ENCODE measurements at places on chromosomes 16 and 17.

GRCh38 chr17:57879437-57880085 is 29.7 kb upstream of the MRPS23 start:
- DNase-seq = no peak

DNA sequence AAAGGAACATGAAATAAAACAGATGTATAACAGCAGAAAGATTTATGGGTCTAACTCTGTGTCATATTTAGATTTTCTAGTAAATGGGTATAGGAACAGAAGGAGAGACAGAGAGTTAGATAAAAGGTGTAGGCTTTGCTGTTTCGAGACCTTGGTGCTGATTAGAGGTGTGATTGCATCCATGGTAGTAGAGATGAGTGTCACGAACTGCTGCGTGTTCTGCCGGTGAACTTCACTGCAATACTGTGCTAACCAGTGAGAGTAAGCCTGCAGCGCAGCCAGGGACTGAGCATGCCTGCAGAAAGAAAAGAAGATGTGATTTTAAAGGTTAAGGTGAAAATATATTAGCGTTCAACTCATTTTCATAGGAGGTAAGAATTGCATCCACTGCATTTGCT is 53.7 kb upstream of the GSG1L start:
- DNase-seq = no peak

GRCh38 chr17:32780721-32781120 is 96.2 kb downstream of the MYO1D start:
- no peak for DNase-seq

DNA sequence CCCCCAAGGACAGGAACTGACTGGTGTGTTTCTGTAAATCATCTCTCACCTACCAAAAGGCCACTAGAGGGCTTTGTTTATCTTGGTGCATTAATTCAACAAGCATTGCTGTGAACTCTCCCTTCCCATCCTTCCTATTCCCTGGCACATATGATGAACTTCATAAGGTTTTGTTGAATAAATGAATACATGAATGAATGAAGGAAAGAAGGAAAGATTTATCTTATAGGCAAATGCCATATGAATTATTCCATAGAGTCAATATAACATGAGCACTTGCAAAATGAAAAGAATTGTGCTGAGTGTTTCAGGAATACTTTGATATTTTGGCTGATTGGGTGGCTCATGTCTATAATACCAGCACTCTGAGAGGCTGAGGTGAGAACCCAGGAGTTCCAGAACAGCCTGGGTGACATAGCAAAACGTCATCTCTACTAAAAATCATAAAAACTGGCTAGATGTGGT is 4.3 kb downstream of the SPDYE4 start:
- DNase-seq = no peak

- DNase-seq = no peak
These were observed 64.6 kb downstream of the MAP2K4 start for GRCh38 chr17:12085076-12085949.

DNA sequence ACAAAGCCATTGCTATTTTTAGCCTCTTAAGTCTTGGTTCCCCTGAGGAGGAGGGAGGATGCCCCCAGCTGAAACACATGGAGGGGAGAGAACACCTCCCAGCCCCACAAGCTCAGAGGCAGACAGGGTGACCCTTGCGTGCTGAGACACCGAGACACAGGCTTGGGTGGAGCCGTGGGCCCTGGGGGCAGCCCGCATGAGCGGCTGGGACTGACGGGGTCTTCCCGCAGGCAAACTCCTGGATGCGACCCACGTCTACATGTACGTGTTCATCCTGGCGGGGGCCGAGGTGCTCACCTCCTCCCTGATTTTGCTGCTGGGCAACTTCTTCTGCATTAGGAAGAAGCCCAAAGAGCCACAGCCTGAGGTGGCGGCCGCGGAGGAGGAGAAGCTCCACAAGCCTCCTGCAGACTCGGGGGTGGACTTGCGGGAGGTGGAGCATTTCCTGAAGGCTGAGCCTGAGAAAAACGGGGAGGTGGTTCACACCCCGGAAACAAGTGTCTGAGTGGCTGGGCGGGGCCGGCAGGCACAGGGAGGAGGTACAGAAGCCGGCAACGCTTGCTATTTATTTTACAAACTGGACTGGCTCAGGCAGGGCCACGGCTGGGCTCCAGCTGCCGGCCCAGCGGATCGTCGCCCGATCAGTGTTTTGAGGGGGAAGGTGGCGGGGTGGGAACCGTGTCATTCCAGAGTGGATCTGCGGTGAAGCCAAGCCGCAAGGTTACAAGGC is 9.8 kb downstream of the SLC16A3 start:
- peak; percentile 92 for DNase-seq

DNA sequence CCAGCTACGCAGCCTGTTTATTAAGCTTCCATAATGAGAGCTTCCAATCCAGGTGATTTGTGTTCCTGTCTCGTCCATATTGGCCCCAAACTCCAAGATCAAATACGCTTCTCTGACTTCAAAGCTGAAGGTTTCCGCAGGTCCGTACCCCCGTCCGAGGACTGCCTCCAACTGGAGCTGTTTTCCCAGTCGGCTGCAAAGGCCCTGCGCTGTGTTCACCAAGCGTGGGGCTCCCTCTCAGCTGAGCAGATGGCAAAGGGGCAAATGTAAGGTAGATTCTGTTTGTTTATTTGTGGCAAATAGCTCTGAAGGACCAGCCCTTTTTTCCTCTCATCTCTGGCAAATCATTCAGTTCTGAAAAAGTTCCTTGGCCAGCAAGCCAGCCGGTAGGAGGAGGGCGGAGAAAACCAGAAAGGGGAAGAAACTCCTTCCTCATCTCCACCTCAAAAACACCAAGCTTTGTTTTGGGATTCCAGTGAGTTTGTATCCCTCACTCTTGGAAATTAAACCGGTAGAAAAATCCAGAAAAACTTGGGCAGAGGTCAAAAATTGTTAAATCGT is 35.2 kb downstream of the NXN start:
- DNase-seq = no peak

- DNase-seq = no peak
These were observed 216.1 kb downstream of the CEP112 start for GRCh38 chr17:65975878-65976277.

GRCh38 chr16:1119766-1120576 is 23.9 kb upstream of the C1QTNF8 start:
- no peak for DNase-seq

- DNase-seq = no peak
These were observed 28.6 kb upstream of the NUDT16L1 start for GRCh38 chr16:4664538-4665418.

- DNase-seq = no peak
These were observed 256.1 kb downstream of the CPPED1 start for GRCh38 chr16:12547608-12547922.

DNA sequence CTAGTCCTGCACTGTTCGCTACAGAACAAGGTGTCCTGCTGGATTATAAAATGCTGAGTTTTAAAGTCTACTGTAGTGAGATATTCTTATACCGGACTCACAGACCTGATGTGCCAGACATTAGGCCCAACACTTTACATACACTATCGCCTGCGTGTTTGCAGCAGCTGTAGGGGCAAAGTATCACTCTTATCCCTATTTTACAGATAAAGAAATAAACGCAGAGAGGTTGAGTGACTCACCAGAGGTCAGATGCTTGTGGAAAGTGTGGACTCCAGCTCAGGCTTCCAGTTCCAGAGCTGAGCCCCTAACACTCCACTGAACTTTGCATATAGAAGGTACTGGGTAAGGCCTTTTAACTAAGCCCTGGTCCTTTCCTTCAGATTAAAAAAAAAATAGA is 47.4 kb downstream of the PLXDC1 start:
- DNase-seq = no peak

DNA sequence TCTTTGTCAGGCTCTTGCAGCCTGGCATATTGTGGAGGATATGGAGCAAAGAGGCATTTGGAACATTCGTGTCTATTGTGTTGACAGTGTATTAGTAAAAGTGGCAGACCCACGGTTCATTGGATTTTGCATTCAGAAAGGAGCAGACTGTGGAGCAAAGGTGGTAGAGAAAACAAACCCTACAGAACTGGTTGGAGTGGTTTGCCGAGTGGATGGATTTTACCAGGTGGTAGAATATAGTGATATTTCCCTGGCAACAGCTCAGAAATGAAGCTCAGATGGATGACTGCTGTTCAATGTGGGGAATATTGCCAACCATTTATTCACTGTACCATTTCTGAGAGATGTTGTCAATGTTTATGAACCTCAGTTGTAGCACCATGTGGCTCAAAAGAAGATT is 44.5 kb downstream of the EFCAB13 start:
- DNase-seq = no peak

- no peak for DNase-seq
These were observed 42.2 kb upstream of the GSE1 start for GRCh38 chr16:85570735-85571562.

GRCh38 chr17:80244871-80245509 is 15.7 kb upstream of the RNF213 start:
- no peak for DNase-seq

- no peak for DNase-seq
These were observed 13.4 kb upstream of the PSMC3IP start for GRCh38 chr17:42590886-42591285.

- peak; percentile 36 for DNase-seq
These were observed 13.5 kb downstream of the SPATA32 start for GRCh38 chr17:45248132-45248957.

DNA sequence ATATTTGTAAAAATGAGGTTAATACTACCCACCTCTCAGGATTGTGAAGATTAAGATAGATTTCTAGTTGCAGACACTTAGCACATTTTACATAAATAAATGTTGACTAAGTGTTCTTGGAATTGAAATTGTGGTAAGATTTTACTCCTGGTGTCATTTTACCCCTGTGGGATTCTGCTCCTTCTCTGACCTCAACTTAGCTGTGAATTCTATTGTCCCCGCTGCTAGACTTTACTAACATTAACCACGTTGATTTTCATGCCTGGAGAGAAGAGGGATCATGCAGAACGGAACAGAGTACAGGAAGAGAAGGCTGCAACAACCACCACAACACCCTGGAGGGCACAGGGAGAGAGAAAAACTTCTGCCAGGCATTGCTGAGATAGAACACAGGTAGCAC is 2.1 kb upstream of the TOM1L1 start:
- no peak for DNase-seq

GRCh38 chr16:82638095-82638798 is 11.5 kb downstream of the CDH13 start:
- DNase-seq = no peak

DNA sequence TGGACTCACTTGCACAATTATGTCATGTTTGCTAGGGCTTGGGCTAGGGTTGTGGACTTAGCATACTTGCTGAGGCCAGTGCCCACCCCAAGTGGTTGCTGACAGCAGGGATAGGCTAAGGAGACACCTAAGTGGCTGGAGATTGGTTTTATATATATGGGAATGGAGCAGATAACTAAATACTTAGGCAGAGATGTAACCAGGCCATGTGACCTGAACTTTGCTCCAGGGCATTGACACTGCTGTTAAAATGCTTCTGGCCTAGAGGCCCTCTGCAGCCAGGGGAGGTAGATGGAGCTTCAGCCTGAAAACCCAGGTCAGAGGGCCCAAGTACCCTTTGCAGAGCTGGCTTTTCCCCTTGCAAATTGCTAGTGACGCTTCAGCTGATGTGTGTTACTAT is 1.4 kb upstream of the ITGB3 start:
- DNase-seq = no peak

DNA sequence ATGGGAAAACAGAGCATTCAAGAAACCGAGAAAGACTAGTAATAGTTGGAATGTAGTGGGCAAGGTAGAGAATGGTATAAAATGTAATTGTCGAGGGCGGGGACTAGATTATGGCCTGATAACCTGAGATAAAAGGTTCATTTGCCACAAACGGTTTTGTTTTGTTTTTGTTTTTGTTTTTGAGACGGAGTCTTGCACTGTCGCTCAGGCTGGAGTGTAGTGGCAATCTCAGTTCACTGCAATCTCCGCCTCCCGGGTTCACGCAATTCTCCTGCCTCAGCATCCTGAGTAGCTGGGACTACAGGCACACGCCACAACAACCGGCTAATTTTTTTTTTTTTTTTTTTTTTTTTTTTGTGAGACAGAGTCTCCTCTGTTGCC is 1.4 kb downstream of the NEK8 start:
- DNase-seq = no peak

GRCh38 chr17:1766382-1767135 is 4.7 kb downstream of the SERPINF1 start:
- no peak for DNase-seq

DNA sequence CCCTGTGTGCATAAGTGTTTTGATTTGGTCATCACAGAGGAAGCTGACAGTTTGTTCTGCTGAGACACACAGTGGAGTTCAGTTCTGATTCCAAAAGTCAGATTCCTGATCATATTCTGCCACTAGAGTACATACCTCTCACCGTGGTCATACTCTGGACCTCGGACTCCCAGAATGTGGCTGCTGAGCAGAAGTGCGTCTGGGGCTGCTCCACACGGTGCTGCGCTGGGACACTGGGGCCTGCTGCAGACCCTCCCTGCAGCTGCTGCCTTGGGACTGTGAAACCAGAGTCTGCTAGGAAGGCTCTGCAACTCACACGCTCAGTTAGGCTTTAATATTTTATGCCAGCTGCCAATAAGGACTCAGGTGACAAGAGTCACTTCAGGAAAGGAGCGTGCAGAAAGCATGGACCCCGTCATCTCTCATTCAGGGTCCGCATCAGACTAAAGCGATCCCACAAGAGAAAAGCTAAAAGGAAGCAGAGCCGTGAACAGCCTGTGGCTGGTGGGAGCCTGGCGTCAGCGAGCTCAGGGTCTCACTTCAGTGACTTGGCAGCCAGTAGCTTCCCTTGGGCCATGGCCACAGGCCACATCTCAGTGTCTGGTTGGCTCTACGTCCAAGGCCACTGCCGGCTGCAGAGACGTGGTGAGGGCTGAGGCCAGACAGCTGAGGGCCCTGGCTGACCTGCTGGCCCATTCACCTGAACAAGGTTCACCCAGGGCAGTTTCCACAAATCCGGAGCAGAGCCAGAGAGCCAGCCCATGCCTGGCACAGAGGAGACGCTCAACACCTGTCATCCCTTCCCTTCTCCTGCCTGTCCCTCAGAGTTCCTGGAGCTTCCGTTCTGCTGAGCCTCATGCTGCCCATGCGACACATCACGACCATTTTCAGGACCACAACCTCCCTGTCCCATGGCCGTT is 24.7 kb upstream of the KIFC3 start:
- DNase-seq = no peak

GRCh38 chr17:7435676-7436555 is 681 bp downstream of the TMEM102 start:
- peak; percentile 69 for DNase-seq

DNA sequence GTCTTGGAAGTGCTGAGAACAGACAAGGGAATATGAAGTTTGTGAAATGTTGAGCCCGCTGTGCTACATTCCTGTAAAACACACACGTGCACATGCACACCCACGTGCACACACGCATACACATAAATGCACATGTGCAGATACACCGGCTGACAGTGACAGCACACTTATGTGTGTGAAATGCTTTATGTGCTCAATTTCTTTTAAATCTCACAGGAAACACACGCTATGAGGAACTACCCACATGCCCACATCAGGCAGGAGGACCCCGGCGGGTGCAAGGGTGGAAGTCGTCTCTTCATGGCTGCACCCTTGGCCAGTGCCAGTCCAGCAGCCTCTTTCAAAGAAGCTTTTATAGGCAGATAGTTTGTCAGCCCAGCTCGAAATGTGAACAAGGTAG is 561 bp upstream of the WFDC1 start:
- DNase-seq = peak; percentile 65

- no peak for DNase-seq
These were observed 26.2 kb downstream of the ADAMTS18 start for GRCh38 chr16:77408607-77409006.

GRCh38 chr16:12157517-12158093 is 181.1 kb downstream of the SNX29 start:
- no peak for DNase-seq
